ENCODE measurements at places on chromosomes 2 and 18.

DNA sequence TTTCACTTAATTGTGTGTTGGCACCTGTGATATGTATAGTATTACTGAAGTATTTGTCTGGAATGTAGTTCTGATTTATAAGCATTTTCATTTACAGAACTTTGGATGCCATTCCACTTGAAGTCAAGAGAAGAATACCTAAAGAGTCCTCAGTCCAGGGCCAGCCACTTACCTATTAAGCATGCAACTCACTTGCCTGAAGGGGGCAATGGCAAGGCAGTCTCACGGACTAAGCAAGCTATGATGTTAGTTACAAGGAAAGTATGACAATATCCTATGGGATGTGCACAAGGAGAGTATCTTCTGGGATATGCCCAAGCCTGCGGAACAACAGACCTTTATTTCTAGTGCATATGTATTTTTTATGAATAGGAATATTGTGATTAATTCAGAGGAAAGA, 369.4 kb upstream of the GCFC2 start:
- DNase-seq, result no peak

DNA sequence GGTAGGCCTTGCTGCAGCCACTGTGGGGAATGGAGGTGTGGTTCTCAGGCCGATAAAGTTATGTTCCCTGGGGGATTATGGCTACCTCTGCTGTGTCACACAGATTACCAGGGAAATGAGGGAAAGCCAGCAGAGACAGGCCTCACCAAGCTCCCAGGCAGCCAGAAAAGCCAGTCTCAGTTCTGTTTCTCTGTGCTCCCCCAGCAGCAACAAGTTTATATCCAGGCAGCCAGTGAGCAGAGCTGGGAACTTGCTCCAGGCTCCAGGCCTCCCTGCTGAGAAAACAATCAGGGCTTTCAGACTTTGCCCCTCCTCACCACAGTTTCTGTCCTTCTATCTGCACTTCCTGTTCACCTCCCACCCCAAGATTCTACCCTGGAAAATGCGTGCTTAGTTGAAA, 596.6 kb upstream of the GYPC start:
- DNase-seq, result no peak

- DNase-seq, result no peak
These were observed 88.8 kb downstream of the STK39 start for GRCh38 chr2:168158586-168158985.

GRCh38 chr2:88452565-88452905, at the start of gene FOXI3:
Gene FOXI3 (minus strand): TSS chr2:88452693. CDS start chr2:88452535, 158 bp downstream.
- DNase-seq, result no peak

- DNase-seq, result no peak
These were observed 828.3 kb upstream of the PIK3C3 start for GRCh38 chr18:41126541-41127235.

- DNase-seq, result peak; percentile 76
These were observed 121.5 kb upstream of the LTBP1 start for GRCh38 chr2:32825291-32825712.

DNA sequence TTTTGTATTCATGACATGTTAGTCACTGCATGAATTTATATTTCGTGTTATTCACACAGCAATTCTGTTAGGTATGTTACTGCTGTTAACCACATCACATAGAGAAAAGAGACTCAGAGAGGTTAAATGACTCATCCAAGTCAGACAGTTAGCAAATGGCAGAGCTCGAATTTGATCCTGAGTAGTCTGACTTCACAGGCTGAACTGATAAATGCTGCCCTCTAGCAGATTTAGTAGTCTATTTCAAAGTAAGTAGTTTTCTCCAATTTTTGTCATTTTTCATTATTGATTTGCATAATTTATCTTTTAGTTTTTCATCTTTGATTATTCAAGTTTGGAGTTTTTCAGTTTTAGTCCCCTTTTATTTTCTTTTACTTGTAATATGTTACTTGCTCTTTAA, 58.3 kb downstream of the WDR7 start:
- DNase-seq, result peak; percentile 18

DNA sequence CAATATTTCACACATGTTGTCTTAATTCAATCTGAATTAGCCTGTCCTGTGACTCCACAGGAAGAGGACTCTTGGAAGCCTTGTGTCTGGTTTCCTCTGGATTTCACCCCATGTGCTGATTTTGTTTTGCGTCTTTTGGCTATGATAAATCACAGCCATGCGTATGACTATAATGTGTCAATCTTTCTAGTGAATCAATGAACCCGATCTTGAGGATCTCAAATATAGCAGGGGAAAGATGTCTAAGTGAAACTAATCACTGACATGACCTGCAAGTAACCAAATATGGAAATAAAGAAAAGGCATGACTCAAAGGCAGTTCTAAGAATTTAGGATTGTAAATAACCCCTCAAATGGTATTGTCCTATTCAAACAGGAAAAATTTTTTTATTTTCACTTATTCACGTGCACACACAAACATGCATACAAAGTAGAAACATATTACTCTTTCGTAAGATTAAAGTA, 8.2 kb downstream of the WDFY1 start:
- DNase-seq, result no peak

GRCh38 chr2:208638059-208638458, 231.5 kb downstream of the PTH2R start:
- DNase-seq, result no peak

DNA sequence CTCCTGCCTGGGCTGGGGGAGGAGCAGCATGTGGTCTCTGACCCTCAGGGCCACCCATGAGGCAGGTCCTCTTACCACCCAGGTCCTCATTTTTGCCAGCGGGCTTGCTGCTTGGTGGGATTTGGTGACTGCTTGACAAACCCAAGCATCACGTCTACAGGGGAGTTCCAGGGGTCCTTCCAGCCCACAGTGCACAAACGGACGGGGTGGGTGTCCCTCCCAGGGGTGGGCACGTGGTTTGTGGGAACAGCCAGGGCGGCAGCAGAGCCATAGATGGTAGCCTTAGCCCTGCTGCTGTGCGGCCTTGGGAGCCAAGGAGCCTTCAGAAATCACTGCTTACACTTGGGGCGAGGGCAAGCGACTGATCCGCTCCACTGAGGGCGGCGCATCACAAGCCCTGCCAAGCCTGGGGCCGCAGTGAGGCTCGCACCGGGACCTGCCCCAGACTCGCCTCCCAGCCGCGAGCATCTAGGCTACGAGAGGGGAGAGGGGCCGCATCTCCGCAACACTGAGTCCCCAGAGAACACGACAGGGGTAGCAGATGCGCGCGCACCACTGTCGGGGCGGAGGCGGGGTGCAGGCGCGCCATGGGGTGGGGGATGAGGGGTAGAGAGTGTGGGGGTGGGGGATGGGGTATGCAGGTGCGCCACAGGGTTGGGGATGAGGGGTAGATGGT, 36.9 kb downstream of the SNED1 start:
- DNase-seq, result no peak

DNA sequence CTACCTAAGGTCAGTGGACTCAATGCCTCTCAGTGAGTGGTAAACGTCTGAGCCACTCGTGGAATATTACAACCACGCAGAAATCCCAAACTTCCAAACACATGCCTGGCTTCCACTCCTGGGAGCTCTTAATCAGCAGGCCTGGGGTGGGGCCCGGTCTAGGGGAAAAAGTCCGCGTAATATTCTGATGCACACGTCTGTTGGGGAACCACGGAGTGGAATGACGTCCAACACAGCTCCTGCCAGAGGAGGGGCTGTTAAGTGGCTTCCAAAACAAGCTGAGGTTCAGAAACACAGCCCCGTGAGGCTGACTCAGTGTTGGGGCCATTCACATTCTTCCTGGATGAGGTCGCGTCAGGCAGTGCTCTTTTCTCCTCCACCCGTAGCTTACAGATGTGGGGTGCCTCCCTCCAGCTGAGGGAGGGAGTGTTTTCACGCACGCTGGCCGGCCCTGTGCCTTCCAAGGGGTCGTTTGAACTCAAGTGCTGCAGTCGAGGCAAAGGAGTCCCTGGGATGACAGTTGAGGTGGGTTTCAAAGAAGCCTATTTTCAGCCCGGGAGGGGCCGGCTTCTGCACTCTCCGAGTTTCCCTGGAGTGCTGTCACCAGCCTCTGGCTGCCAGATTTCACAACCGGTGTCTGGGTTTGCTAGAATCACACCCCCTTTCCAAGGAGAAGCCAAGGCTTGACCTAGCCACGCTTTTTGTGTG, 73.1 kb downstream of the ACKR3 start:
- DNase-seq, result peak; percentile 95

DNA sequence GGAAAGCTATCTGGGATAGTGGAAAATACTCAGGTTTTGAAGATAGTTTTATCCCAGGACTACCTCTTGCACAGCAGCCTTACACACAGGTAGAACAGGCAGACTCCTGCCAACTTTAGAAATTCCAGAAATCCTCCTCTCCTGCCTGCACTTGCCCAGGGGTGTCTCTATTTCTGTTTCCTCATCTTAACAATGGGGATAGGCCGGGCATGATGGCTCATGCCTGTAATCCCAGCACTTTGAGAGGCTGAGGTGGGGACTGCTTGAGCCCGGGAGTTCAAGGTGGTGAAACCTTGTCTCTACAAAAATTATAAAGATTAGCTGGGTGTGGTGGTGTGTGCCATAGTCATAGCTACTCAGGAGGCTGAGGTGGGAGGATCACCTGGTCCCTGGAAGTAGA, 117.0 kb upstream of the ARL5A start:
- no peak for DNase-seq

DNA sequence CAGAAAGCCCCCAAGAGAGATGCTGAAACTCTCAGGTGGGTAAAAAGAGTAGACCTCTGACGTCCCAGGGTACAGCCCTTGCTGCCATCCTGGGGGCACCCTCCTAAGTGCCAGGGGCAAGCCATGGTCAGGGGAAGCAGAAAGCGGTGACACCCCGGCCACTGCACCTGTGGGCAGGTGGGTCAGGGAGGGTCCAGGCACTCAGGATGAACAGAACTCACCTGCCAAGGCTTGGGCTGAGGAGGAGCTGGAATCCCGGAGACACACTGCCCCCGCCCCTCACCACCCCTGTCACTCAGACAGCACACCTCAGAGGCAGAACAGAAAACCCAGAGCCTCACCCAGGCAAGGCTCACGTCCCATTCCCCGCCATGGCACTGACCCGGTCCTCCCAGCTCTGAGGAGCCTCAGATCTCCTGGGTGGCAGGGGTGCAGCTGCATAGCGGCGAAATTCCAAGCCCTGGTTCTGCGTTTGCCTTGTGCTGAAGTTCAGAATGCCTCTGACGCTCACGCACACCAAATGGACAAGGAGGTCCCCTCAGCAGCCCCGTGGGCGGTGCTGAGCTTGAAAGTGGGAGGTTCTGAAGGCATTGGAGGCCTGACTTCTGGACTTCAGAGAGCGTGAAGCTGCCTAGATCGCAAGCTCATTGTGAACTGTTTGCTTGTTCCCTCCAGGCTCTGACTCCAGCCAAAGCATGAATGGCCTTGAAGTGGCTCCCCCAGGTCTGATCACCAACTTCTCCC, 4.3 kb downstream of the GPR17 start:
- no peak for DNase-seq

GRCh38 chr2:132733094-132733493, 63.1 kb upstream of the LYPD1 start:
- no peak for DNase-seq

DNA sequence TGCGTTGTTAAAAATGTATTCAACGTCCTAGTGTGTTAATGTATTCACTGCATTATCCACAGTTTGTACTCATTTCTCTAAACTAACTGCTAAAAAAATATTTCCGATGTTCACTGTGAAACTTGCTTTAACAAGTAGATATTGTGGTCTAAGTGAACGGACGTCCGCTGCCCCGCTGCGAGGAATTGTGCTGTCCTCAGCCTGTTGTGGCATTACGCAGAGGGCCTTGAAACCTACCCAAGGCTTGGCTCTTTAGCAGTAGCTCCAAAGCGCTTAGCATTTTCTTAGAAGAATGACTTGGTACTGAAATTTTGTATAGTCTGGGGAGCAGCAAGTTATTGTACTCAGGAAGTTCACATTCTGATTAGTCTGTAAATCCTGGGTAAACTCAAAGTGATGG, 136.5 kb upstream of the SP5 start:
- DNase-seq, result no peak

- DNase-seq, result no peak
These were observed 310.3 kb downstream of the SS18 start for GRCh38 chr18:25780105-25780504.

DNA sequence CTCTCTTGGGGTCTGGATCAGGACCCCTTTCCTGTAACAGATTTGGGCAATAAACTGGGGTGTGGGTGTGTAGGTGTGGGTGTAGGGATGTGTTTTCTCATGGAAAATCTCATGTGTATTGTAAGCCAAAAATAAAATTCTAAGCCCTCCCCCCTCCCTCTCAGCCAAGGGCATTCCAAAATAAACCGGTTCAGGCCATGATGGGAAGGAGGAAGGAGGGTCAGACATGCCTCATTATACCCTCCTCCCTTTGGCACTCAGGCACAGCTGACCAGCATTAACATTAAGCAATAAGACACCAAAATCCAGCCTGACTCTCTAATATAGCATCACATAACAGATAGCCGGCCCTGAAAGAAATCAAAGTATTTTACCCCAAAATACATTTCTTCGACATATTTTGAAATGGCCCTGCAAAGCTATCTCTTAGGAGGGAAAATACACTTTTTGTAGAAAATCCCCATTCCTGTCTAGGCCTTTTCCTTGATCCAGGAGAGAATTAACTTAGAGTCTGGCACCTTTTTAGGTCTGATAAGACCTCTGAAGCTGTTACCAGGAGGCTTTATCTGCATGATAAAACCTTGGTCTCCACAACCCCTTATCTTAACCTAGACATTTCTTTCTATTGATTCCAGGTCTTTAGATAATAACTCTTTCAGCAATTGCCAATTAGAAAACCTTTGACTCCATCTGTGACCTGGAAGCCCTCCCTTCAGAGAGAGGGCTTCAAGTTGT, 128.7 kb upstream of the COL5A2 start:
- DNase-seq, result peak; percentile 92

- no peak for DNase-seq
These were observed 458.8 kb downstream of the METTL4 start for GRCh38 chr18:2112435-2113045.

GRCh38 chr2:25512707-25513106, 160.7 kb downstream of the DTNB start:
- DNase-seq, result peak; percentile 34

GRCh38 chr2:24237313-24237712, 62.5 kb downstream of the FAM228A start:
- DNase-seq, result no peak

GRCh38 chr18:24491927-24492834, 31.7 kb downstream of the HRH4 start:
- DNase-seq, result no peak

DNA sequence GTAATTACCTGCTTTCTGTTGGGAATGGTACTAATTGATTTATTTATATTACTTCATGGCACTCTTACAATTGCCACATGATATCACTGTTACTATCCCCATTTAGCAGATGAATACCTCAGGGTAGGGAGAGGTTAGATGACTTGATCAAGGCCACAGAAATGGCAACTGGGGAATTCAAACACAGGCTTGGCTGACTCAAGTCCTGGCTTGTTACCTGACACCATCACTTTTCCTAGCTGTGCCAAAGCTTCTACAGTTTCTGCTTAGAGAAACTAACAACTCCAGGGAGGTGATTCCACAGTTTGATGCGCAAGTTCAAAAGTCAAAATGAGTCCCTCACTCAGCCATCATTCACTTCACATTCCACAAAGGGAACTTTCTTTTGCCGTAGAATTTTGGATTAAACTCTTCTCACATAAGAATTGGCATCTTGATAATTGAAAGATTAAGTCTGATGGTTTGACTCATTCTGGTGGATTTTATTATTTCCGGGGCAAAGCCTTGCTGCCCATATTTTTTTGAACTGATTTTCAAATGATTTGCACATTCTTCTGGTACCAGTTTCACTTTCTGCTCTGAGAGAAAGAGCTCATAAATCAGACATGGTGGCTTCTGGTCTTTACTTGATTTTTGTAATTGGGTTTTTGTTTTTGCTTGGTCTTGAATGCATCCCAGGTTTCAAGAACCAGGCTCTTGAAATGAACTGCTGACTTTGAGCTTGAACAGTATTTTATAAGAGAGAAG, 656.8 kb downstream of the BCL11A start:
- DNase-seq, result no peak

GRCh38 chr2:40103590-40103989, 324.5 kb upstream of the THUMPD2 start:
- DNase-seq, result peak; percentile 25
